ENCODE measurements at places on chromosomes 2 and 18.

DNA sequence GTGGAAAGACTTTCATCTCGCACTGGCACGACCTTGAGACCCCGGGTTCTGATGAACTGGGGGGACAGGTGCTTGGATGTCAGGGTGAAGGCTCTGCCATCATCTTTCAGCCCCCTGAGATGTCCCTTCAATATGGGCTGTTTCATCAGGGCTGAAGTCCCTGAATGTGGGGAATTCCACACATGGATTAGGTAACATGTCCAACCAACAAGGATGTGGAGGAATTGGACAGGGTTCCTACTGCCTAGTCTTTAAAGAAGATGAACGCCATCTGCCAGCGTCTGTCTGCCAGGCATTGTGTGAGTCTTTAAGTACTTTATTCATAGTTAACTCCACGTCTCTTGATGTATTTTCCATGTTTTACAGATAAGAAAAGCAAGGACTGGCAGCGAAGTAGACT, 5.9 kb upstream of the GRHL1 start:
- DNase-seq = no peak

DNA sequence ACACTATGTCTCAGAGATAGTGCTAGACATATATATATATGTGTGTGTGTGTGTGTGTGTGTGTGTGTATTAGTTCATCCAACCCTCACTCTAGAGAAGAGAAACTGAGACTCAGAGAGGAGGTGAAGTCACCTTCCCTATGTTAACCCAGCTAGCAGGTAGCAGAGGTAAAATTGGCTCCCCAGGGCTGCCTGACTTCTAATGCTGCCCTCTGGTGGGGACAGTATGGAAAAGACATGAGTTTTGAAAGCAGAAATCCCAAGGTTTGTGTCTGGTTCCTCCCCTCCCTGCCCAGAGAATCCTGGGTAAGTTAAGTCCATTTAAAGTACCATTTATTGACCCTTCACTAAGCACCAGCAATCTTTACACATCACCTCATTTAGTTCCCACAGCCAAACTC, 137.7 kb downstream of the THNSL2 start:
- DNase-seq = peak; percentile 36

DNA sequence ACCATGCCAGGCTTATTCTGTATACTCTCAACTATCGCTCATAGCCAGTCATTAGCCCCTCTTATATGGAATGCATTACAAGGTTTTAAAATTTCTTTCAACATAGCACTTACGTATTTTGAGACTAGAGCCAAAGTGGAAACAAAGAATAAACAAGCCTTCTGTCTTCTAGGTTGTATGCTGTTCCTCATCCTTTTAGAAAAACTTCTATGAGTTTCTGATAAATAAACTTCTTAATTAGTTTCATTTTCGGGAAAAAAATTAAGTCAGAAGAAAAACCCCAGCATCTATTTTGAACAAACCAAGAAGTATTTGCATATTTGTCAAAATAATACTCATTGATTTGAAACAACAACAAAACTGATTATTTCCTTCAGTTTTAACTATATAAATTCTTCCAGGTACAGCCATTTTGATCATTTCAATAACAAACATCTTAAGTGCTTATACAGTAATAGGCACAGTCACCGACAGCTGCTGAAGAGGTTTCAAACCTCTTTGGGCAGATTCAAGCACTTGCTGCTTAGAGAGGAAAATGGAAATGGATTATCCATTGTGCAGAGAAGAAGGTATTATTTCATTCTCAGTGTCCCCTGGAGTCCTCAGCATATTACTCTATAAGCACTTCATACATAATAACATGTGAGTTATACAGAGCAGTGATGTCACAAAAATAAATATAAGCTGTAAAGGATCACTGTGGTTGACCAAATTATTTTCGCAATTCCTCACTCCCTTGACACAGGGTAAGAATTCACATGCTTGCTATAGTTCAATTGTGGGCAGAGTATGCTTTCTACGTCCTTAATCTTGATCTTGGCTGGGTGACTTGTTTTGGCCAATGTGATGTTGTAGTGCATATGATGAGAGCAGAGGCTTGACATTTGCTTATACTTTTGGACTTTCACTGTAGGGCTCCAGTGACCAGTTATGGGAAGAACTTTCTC, 833.8 kb downstream of the TRIB2 start:
- peak; percentile 27 for DNase-seq

DNA sequence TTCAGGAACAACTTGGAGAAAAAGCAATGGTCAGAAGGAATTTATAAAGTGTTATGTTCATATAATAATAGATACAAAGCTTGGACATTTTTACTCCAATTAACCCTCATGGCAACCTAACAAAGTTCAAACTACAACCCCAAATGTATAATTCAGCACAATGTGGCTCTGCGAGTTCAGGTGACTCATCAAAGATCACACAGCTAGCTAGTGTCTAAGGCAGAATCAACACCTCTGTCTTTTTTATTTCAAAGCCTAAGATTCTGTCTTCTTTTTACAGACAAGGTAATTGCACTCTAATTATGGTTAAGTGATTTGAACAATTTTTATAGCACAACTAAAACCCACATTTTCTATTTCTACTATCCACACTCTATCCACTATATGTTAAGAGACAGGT, 90.5 kb downstream of the CHST9 start:
- no peak for DNase-seq

- peak; percentile 85 for DNase-seq
Observed at GRCh38 chr2:113692698-113693428, 63.6 kb downstream of the SLC35F5 start.

- no peak for DNase-seq
Observed at GRCh38 chr2:192749611-192750200, 555.0 kb upstream of the TMEFF2 start.

DNA sequence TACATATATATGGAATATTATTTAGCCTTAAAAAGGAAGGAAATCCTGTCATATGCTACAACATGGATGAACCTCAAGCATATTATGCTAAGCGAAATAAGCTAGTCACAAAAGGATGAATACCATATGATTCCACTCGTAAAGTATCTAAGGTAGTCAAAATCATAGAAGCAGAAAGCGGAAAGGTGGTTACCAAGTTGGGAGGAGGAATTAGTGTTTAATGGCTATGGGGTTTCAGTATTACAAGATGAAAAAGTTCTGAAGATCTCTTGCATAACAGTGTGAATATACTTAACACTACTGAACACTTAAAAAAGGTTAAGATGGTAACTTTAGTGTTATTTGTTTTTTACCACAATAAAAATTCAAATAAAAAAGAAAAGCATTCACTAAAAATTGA, 99.0 kb downstream of the MGAT5 start:
- peak; percentile 54 for DNase-seq

DNA sequence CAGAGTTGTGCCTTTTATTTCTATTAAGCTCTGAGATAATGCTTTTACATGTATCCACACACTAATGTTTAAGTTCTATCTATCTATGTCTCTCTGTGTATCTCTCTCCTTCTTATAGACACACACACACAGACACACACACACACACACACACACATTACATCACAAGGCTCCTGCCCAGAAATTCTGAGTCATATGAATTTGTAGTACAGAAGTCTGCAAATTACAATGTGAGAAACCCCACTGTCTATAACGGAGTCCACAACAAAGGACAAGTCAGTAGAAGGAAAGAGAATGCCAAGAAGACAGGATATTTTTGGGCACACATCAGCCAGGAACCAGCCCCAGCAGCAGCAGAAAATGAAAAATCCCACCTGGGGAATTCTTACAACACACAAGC, 142.4 kb downstream of the EN1 start:
- no peak for DNase-seq

DNA sequence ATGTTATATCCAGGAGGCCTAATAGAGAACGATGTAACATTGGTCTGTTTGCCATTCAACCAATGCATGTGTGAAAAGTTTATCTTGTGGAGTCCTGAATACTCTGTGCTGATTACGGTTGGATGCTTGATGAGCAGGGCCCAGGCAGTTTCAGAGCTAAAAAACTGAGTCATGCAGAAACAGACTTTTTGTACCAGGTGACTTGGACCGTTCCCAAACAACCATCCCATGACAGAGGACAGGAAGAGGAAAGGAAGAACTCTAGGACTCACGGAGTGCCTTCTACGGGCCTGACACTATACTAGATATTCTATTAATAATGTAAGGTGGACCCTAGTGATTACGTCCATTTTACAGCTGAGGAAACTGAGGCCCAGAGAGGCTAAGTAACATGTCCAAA, 142.1 kb downstream of the ARHGAP28 start:
- no peak for DNase-seq

GRCh38 chr2:3009005-3009404, 368.6 kb downstream of the EIPR1 start:
- no peak for DNase-seq

GRCh38 chr2:134360745-134361487, 107.0 kb downstream of the MGAT5 start:
- no peak for DNase-seq

DNA sequence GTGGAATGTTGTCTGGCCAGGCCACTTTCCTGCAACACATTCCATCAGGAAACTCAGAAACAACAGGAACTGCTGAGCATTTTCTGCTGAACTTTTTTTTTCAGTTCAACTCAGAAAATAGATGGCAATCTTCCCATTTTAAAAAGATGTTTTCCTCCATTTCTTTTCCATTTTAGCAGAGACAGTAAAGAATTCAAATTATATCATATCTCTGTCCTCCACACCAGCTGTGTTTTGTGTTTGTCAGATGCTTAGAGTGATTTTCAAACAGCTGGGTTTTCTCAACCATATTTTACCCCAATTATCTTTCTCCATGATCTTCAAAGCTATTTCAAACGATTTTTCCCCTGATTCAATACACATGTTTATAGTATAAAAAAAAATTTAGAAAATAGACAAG, 713.4 kb downstream of the LRRTM4 start:
- no peak for DNase-seq

DNA sequence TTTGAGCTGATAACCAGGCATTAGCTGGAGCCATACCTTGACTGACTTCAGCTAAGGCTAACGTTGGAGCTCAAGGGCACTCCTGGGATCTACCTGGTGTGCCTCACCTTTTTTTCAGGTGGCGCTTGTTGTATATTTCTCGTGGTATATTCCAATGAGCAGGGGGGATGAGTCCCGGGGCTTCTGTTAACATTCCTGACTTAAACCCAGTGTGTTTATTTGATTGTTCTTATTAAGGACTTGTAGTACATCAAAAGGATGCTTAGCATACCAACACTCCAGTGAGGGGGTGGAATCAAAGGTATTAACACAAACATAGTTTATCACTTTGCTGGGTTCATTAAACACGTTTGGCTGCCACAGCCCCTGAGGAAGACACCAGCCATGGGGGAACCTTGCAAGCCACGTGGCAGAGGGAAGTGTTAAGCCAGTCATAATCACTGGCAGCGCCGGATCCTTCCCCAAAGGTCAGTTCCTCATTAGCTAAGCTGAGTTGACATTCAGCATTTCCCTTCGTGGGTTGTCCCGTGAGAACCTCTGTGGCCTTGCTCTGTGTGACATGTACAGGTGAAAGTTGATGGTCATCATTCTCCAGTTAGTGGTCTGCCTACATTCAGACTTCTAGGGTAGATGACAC, 119.5 kb upstream of the MCFD2 start:
- DNase-seq = peak; percentile 38

DNA sequence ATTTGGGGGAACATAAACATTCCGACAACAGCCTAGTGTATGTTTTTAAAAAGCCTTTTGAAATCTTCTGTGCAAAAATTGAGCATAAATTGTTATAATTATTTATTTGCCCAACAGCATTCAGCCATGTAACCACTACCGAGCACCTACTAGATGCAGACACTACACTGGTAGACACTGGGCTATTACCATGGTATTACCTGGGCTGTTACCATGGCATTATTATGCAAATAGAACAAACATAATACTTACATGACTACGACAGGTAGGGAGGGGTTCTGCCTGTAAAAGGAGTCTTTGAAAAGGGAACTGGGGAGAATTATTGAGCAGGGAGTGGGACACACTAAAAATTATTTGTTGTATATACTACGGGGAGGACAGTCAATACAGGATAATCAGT, 116.4 kb downstream of the MREG start:
- DNase-seq = no peak

- peak; percentile 77 for DNase-seq
Observed at GRCh38 chr18:3179430-3180089, 40.2 kb downstream of the MYOM1 start.

DNA sequence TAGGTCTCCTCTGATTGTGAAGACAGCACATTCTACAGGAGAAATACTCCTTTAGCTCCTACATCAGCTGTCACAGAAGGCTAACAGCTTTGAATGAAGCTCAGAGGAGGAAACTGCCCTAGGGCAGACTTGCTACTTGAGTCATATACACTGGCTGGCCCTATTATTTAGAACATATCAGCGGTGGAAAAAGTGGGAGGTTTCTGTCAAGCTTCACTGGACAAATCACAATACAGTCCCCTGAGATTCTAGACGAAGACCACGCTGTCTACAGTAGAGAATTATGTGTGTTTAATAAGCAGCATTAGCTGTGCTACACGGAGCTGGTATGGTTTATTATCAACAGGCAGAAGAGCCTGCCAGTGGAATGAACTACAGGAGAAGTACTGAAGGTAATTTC, 230.9 kb upstream of the FSIP2 start:
- DNase-seq = no peak

GRCh38 chr2:126664639-126665038, 8.7 kb downstream of the GYPC start:
- DNase-seq = peak; percentile 38

DNA sequence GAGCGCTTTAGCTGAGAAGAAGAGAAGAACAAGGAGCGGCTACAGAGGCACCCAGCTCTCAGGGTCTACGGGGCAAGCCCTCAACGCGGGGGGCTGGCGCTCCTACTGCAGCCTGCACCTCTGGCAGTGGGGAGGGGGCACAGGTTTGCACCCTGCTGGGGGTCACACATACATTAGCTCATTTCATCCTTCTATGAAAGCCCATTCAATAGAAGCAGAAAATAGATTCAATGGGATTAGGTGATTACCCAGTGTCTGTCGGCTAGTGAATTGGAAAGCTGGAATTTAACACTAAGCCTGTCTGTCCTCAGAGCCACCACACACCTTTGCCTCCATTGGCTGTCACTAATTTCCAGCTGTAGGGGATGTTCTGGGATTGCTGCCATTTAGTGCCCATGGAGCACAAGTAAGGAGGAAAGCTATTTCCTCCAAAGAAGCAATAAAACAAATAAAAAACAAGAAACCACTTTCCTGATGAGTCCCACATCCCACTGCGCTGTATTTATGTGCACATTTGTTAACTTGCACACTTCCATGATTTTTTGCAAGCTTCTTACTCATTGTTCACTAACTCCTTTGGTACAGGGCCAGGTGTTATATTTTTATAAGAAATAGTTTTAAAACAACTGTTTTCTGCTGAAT, 319.6 kb upstream of the REV1 start:
- no peak for DNase-seq

GRCh38 chr18:26756556-26756955, 109.0 kb downstream of the AQP4 start:
- no peak for DNase-seq

DNA sequence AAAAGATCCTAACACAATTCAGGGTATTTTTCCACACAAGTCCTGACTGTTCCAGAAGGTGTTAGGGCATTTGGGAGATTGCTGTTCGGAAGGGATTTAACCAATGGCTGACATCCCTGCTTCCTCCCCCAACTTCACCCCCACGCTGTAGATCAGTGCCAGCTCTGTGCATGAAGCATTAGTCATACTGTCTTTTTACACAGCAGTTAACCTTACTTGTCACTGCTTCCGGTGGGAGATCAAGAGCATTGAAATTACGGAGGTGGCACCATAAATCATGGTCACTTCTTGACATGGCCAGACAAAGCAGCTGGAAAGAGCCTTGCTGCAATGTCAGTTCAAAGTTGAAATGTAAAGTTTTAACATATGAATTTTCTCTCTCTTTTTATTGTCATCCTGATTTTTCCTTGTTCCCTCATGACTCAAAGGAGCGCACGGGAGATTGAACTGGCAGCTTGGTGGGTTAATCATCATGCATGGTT, 70.2 kb downstream of the HRH4 start:
- no peak for DNase-seq

- DNase-seq = peak; percentile 52
Observed at GRCh38 chr18:24015639-24016631, 1.4 kb downstream of the TTC39C start.
